ENCODE measurements at places on chromosomes 6 and 20. TPM values are rescaled to one million over a fixed set of nuclear protein-coding genes. Genes with fewer than 3 reads are reported as not detected.

- DNase-seq = no peak
Observed at GRCh38 chr6:5333658-5334057, 72.3 kb downstream of the FARS2 start.

The TFAP2D gene
- not detected for total RNA-seq

The CCND3 gene
- total RNA-seq = 63.5 TPM

DNA sequence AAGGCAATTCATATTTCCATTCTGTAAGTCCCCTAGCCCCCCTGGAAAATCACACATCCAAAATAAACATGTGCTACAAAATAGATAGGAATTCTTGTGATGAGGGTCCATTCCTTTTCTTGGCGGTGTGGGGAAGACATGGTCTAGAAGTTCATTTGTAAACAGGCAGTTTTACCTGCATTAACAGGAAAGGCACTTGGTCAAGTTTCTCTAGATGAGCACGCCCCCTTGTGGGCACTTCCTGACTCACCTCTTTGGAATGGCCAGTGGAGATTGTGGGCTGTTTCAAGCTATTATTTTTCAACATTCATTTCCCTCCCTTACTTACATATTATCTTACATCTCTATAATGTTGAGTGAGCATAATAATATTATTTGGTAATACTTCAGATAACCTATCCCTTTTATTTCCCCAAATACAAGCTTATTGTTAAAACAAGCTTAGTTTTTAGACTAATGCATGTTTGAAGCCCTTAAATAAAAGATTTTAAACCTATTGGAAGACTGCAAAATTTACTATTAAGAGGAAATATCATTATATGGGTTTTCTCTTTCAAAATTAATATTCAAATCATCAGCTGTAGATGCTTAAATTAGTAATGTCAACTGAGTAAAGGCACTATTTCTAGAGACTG is 92.1 kb downstream of the TASP1 start:
- DNase-seq = peak; percentile 91

GRCh38 chr6:32617751-32618150 is 19.5 kb upstream of the HLA-DQA1 start:
- peak; percentile 66 for DNase-seq

- DNase-seq = no peak
Observed at GRCh38 chr6:105384004-105384403, 18.9 kb downstream of the PREP start.

The DBNDD2 gene
- total RNA-seq = not detected

The CDC5L gene
- 15.3 TPM for total RNA-seq

DNA sequence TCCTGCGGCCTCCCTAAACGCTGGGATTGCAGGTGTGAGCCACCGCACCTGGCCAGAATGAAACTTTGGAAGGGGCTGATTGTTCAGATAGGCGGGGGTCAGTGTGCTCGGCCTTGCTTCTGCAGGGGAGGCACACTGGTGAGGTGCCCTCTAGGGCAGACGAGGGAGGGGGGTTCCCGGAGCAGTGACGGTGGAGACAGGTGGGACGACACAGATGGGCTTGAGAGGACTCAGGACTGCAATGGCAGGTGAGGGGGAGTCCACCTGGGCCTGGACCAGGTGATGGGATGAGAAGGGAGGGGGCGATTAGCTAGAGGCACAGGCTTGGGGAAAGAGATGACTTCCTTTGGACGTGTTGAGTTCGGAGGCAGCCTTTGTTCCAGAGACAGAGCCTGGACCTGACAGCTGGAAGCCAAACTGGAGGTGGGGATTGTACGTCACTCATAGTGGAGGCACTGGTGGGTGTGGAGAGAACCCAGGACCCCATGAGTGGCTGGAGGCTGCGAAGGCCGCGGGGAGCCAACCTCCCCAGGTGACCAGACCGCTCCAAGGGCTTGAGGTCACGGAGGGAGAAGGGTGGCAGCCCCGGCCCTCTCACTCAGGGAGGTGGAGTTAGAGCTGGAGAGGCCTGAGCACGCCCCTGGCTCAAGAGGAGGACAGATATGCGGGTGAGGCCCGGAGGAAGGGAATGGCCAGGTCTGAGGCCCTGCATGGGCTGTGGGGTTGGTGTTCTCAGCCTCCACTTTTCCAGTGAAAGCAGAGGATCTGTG is 10.5 kb upstream of the MAP1LC3A start:
- no peak for DNase-seq

The SLX4IP gene
- 9.7 TPM for total RNA-seq

GRCh38 chr20:34070859-34071258 is 41.2 kb downstream of the EIF2S2 start:
- DNase-seq = no peak

DNA sequence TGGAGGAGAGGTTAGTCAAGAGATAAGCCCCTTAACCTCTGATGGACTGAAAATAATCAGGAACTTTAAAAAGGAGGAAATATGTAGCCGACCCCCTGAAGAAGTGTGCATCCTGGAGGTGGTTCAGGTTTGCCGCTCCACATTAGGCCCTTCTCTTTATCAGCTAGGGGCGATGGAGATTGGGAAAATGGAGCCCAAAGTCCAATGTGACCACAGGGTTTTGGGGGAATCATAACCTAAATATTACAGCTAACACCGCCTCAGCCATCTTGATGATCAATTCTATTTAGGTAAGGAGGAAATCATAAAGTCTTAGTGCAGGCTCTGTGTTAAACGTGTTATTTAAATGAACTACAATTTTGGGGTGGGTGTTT is 1.2 kb downstream of the OGFRL1 start:
- peak; percentile 57 for DNase-seq
